ENCODE measurements at places on chromosomes 2 and 18.

DNA sequence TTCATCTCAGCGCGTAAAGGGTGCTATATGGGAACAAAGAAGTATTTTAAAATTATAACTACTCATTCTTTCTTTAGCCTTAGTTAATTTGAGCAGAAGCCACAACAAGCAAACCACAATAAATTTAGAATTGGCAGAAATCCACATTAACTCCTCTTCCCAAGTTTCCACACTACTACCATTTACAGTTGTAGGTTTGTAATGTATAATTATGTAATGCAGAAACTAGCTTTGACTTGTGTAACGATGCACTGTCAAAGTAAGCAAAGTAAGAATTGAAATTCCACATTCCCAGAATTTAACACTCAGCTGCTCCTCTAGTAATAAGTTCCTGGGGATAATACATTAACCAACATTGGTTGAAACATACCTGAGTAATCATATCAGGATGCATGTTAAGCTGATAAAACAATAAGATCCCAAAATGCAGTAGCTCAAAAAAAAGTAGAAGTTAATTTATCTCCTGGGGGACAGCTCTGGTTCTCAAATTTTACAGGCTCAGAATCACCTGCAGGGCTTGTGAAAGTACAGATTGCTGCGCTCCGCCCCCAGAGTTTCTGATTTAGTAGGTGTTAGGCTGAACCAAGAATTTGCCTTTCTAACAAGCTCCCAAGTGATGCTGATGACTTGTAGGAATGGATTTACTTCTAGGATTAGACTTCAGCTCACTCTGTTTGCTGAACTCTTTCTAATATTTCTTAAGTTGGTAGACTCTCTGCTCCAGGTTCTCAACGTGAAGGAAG lies 9.9 kb downstream of the GRP start:
- no peak for DNase-seq

- no peak for DNase-seq
These were observed 1.1 kb upstream of the ZNF513 start for GRCh38 chr2:27381577-27382181.

DNA sequence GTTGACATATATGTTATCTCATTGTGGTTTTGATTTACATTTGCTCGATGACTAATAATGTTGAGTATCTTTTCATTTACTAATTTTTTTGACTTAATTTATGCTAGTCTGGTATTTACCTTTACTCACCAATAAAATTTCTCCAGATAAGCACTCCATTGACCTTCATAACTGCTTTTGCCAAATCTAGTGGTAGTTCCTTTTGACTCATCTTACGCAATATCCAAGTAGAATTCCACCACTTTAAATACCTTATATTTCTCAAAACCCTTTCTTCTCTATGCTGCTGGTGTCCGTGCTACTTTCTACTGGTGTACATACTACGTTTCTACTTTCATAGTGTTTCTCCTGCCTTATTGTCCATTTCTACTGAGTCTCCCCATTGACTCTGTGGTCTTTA lies 407.6 kb upstream of the SPHKAP start:
- DNase-seq, result no peak

DNA sequence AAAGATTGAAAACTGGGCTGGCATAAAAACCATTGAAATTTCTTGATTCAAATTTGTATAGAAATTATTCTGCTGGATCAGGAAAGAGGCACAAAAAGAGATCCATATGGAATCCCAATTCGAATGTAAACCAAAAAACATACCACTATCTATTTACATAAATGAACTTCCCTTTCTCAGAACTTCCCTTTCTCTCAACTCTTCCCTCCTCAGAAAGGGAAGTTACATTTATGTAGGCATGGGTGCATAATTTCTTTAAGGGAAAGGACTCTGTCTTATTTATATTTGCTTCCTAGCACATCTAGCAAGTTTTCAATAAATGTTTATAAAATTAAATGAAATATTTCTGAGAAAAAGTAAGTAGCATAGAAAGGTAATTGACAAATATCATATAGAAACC lies 398.1 kb upstream of the ATP5MC3 start:
- DNase-seq, result no peak

GRCh38 chr2:217972490-217972889 lies 30.3 kb downstream of the TNS1 start:
- no peak for DNase-seq

GRCh38 chr2:205139822-205140463 lies 542.4 kb upstream of the NRP2 start:
- DNase-seq, result no peak

DNA sequence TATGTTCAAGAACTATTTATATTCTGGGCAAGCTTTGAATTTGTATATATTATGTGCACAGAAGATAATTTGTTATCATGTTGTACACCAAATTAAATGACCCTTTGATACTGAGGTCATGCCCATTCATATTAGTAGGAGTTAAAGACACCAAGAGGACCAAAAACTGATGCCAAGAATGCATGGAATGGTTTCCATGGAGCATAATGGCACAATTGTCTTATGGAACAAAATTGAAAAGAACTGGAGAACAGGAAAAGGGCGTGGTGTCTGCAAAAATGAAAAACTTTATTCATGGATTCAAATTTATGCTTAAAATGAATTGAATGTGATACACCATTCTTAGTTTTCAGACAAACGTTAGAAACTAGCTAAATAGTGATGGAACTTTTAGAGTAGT lies 24.1 kb upstream of the RBMS1 start:
- no peak for DNase-seq

GRCh38 chr2:83079007-83079406 lies 1380.1 kb downstream of the SUCLG1 start:
- no peak for DNase-seq

GRCh38 chr2:101678379-101678778 lies 19.1 kb upstream of the MAP4K4 start:
- DNase-seq, result no peak

Data from SW 1271 (cell line).